ENCODE measurements at places on chromosomes 5 and 9.

- DNase-seq: no peak
Observed at GRCh38 chr5:122656160-122656559, 118.7 kb upstream of the SNX2 start.

DNA sequence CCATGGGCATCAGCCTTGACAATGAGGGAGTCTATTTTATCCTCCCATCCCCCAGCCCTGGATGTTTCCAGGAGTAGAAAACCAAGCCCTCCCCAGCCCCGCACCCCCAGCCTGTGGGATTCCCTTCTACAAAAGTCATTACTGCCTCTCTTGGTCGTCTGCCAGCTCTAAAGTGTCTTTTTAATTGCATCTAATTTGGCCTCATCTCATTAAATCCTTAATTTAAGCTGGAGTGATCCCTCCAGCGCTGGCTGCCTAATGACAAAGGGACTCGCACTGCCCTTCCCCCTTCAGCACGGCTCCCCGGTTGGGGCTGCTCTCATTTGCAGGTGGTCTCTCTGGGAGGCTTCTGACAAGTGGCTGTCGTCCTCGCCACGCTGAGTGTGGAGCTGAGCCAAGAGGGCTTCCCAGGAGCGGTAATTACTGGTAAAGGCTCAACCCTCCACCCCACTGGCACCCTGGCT lies 107.9 kb upstream of the ALDH1B1 start:
- peak; percentile 5 for DNase-seq

DNA sequence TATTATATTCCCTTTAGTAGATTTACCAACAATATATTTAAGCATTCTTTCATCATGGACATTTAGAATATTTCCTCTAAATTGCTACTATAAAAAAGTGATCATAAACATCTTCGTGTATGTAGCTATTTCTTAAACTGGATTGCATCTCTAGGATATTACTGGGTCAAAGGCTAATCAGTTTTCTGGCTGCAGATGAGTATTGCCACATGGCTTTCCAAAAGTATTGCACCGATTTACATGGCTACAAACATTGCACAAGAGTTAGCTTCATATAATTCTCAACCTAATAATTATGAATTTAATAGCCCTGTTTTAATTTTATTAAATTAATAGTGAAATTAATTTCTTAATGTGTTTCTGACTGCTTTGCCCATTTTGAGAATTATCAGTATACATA lies 183.4 kb downstream of the DMRT2 start:
- no peak for DNase-seq

GRCh38 chr5:41793141-41793770 lies 77.0 kb downstream of the OXCT1 start:
- peak; percentile 86 for DNase-seq

DNA sequence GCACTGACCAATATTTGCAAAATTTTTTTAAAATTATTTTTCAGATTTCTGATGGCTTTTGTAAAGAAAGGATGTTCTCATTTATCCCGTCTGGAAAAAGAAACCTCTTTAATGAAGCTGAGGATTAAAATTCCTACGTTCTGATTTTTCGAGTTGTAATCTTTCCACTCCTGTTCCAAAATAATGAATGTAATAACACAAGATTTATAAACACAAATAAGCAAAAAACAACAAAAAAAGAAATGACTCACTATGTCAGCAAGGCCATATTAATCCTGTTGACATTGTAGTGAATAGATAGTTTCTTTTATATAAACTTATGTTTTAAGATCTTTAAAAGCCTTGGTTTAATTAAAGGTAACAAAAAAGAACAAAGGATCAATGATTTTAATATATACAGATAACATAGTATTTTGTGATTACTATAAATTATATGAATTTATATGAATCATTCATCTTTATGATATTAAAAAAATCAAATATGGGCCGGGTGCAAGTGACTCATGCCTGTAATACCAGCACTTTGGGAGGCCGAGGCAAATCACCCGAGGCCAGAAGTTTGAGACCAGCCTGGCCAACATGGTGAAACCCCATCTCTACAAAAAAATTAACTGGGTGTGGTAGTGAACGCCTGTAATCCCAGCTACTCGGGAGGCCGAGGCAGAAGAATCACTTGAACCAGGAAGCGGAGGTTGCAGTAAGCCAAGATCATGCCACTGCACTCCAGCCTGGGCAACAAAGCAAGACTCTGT lies 336.6 kb upstream of the DAB2 start:
- DNase-seq: no peak

- DNase-seq: no peak
Observed at GRCh38 chr9:98231770-98232478, 23.5 kb downstream of the TBC1D2 start.

DNA sequence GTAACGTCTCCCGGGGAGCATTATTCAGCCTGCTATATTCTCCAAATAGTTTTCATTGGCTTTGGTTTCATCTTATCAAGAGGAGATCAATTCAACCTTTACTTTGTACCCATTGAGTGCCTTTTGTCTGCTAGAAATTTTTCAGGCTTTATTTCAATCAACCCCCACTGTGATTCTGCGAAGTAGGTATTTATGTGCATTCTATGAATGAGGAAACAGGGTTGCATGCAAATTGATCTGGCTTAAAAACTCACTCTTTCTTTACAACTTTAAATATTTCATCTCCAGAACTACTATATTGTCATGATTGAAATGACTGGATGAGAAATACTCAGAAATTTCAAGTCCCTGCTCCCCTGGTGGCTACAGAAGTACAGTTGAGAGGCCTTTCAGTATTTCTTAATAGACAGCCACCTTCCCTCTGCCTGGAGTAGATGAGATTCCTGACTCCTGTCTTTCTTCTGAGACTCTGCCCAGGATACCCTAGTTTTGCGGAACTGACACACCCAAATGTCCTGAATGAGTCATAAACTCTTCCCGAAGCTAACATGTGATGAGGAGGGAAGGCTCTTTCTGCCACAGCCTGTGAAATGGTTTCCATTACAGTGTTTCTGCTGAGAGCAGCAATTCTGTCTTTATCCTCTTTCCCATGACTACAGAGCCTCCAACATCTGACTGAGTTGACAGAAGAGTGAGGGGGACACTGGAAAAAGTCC lies 52.6 kb upstream of the TNC start:
- no peak for DNase-seq

GRCh38 chr9:87422999-87423398 lies 74.7 kb upstream of the DAPK1 start:
- no peak for DNase-seq

- DNase-seq: no peak
Observed at GRCh38 chr5:93623153-93623552, 40.1 kb downstream of the NR2F1 start.

DNA sequence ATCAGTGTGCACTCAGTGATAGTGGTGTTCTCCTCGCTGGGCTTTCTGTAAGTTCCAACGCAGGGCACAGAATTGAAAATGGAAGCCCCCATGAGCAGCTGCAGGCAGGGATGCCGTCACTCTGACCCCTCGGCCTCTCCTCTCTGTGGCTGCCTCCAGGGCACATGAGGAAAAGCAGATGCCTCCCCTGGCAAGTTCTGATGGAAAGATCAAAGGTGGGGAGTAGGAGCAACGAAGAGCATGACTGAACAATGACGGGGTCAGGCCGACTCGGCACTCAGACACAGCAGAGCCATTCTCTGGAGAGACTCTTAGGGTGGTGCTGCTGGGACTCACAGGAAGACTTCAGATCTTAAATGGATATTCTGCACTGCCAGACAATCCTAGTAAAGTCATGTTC lies 65.6 kb upstream of the CKMT2 start:
- DNase-seq: no peak

GRCh38 chr5:3359642-3360041 lies 236.0 kb upstream of the IRX1 start:
- no peak for DNase-seq

DNA sequence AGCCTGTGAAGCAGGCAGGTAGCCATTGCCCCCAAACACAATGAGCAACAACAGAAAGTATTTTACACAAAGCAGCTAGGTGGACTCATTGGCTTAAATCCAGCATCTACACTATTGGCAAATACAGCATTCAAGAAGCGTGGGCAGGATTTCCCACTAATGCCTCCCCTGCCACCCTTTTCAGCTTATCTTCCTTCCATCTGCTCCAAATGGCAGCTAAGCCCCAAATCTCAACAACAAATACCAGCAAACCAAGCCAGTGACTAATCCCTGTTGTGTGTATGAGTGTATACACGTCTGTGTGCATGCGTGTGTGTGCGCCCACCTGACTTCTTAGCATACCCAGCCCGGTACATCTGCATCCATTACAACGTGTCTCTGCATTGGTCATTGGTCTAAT lies 151.2 kb upstream of the WWC1 start:
- no peak for DNase-seq

DNA sequence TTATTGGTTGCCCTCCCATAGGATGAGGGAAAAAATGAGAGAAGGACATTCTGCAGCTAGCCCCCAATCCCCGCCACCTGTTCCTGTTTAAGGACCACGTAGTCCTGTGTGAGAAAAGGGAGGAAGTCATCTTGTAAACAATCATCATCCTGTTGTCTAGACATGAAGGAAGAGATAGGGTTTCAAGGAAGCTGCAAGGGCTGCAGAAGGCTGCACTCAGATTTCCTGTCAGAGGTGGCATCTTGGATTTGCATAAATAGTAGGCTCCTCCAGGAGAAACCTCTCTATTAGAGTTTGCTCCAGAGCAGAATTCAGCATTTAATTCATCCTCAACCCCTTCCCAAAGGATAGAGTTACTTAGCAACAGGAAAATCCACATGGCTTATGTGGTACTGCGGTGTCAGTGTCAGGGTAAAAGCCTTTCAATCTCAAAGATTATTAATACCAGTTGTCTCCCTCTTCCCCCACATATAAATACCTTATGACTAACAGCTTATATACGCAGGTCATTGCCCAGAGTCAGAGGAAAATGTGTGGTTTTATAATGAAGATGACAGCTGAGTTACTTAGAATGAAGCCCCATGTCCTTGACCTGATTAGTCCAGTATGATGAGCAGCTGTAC lies 4.6 kb upstream of the DNAJC18 start:
- DNase-seq: no peak

DNA sequence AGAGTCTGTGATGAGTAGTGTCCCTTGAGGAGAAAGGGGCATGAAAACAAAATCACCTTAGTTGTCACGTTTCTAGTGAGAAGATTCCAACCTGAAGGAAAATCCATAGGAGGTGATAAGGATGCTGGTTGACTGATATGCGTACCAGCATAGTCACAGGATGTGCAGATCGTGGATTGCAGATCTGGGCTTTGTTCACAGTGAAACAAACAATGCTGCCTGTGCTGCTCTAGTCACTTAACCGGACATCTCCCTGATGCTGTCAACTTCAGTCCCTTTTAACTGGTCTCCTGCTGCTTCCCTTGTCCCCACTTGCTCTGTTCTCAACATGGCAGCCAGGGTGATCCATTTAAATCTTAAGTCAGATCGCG lies 89.7 kb downstream of the IQGAP2 start:
- DNase-seq: no peak

DNA sequence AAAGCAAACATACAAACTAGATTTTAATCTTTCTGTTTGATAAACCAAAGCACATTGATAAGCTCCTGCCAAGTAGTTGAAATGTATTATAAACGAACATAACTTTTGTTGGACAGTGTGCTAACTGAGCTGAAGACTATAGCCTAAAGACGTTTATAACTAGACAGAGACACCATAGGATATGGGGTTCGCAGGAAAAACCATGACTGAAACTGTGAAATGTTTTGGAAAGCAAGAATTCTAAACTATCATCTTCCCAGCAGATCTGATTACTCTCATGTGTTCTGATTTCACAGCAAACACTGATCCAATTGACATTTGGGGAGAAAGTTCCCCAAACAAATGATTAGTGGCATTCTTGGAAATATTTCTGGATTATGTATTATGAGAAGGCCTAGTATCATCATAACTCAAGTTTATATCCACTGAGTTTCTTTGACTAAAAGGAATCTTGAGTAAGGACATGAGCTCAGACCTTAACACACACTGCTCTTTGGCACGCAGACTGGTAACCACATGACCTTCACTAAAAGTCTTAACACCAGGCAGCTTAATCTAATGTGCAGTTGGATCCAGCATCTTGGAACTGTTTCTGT lies 375.2 kb downstream of the ZNF608 start:
- no peak for DNase-seq

- DNase-seq: no peak
Observed at GRCh38 chr9:77882294-77882693, 149.3 kb downstream of the GNAQ start.

DNA sequence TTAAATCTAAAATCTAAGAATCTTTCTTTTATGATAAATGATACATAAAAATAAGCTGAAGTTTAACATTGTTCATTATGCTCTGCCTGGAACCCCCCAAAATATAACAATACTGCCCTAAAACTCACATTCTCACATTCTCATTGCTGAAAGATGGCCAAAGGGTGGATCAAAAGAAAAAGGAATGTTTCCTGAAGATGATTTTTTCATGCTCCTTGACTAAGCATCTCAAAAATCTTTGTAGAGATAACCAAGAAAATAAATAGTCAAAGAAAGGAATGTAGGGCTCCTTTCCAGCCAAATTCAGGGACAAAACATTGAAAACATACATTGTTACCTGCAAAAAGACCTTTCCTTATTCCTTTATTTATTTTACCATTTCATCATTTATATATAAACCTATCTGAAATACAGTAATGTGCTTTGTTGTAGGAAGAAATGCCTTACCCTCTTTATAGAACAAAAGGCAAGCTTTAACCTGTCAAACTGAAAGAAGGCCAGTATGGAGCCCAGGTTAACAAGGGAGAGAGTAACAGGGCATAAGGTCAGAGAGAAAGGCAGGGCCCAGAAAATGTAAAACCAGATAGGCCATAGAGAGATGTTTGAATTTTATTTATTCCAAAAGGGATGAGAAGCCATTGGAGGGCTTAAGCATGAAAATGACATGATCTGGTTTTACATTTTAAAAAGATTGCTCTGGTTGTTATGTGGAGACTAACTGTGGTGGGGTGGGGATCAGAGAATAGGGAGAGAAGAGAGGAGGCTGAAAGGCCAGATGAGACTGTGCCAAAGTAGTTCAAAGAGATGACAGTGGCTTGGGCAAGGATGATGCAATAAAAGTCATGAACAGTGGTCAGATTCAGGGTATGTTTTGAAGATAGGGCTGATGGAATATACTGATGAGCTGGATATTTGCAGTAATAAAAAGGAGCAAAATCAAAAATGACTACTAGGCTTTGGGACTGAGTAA lies 37.3 kb upstream of the CDK5RAP2 start:
- no peak for DNase-seq

DNA sequence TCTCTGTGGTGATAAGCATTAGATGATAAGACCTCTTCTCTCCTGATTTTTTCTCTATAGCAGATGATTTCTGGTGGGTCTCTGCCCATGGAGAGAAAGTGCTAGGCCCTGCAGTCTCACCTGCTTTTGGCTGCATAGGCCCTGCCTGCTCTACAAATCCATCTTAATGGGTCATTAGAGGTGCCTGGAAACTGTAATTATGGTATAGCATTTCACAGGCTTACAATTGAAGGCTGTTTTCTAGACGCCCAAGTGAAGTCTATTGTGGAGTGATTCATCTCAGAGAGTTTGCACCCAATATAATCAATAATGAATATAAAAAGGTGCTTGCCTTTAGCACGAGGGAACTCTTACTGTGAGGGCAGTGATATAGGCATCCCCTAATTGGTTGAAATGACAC lies 33.8 kb downstream of the NEUROG1 start:
- DNase-seq: no peak
